H1 (cell line): ENCODE measurements at places on chromosomes 4 and X. TPM values are rescaled to one million over a fixed set of nuclear protein-coding genes. Genes with fewer than 3 reads are reported as not detected.
A peak's percentile ranks its signal among the peaks of the same experiment; 100 is the strongest.

- H3K4me1 ChIP-seq, result no peaks in the 10 kb centered on the region
- H3K27me3 ChIP-seq, result no peaks in the 10 kb centered on the region
- no peak for DNase-seq
These were observed 32.0 kb downstream of the CDS1 start for GRCh38 chr4:84614891-84615290.

DNA sequence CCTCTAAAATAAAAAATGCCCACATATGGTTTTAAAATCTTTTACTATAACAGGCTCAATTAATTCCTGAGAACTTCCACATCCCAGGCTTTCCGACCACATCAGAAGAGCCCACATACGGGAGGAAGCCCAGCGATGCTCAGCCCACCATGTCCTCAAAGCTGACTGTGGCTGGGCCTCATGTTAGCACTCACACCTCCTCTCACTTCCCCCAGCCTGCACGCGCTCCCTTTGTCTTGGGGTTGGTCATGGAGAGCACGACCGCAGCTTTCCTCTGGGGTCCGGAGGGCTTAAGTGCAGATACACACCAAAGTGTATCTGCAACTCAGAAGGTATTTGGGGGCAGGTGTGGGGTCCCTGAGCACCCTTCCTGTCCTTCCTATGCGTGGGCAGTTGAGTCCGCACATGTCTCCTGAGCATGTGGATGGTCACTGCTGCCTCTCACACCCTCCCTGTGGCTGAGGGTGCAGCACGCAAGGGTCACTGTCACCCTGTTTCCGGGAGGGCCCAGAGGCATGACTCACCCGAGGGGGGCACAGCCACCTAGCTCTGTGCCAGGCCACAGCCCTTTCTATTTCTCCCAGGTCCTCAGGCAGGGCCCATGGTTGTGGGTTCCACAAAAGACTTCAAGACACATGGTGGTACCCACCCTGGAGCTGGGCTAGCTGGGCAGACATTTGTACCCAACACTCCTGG lies 21.2 kb downstream of the WDR1 start:
- peaks cover 14% of the 10 kb centered on the region for H3K4me1 ChIP-seq
- no peak overlapping the region for H3K27ac ChIP-seq
- peaks cover 92% of the 10 kb centered on the region for H3K36me3 ChIP-seq

DNA sequence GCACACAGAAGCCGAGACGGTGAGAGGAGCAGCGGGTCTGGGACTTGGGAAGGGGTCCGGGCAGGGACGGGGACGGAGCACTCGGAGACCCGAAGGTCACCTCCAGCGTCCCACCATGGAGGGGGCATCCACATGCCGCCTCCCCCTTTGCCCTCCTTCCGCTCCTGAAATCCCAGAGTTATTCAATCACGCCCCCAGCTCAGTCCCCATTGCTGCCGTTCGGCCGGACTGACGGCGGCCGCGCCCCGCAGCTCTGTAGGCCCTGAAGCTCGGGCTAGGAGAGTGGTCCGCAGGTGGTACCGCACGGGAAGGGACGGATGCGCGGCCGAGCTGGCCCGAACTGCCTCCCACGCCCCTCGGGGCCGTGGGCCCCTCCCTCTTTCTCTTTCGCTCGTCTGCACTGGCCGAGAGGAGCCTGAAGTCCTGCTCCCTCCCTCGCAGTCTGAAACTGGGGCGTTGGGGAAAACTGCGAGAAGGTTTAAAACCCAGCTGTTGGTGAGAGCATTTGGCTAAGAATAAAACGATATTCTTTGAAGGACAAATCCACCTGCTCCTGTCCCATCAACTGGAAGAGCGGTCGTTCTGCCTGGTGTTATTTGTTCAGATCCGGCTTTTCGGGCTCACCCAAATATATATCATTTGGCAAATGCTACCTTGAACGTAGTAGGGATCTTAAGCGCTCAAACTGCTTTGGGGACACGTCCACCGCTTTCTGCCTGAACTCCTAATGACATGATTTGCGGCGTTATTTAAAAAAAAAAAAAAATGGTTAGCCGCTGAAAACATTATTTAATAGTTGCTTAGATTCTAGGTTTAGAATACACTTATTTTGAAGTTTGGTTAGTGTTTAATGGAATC lies 719 bp downstream of the USO1 start:
- no peak for DNase-seq
- no peaks in the 10 kb centered on the region; the same call in 1 of the 2 replicates for H3K4me1 ChIP-seq
- peak overlapping the region; percentile 93 for H3K4me3 ChIP-seq
- H3K27me3 ChIP-seq, result no peaks in the 10 kb centered on the region
- H3K36me3 ChIP-seq, result no peaks in the 10 kb centered on the region

GRCh38 chr4:78763763-78764387 lies 12.3 kb upstream of the BMP2K start:
- no peaks in the 10 kb centered on the region for H3K4me1 ChIP-seq
- no peak overlapping the region for H3K27ac ChIP-seq
- no peak overlapping the region for H3K4me3 ChIP-seq
- DNase-seq, result no peak
- H3K27me3 ChIP-seq, result no peaks in the 10 kb centered on the region

GRCh38 chrX:30312858-30313257 lies 3.7 kb upstream of the NR0B1 start:
- H3K36me3 ChIP-seq, result no peaks in the 10 kb centered on the region
- DNase-seq, result no peak
- H3K4me3 ChIP-seq, result no peak overlapping the region
- H3K27me3 ChIP-seq, result peaks cover 20% of the 10 kb centered on the region
- no peak overlapping the region for H3K27ac ChIP-seq

- no peaks in the 10 kb centered on the region for H3K4me1 ChIP-seq
- no peak overlapping the region for H3K27ac ChIP-seq
- H3K27me3 ChIP-seq, result no peaks in the 10 kb centered on the region
- DNase-seq, result no peak
- no peaks in the 10 kb centered on the region for H3K36me3 ChIP-seq
These were observed 2156.4 kb downstream of the PCDH7 start for GRCh38 chr4:32876546-32876945.

GRCh38 chrX:63963095-63963784 lies 178.2 kb upstream of the ARHGEF9 start:
- no peak for DNase-seq
- peaks cover 3% of the 10 kb centered on the region for H3K4me1 ChIP-seq
- no peak overlapping the region for H3K4me3 ChIP-seq
- H3K27ac ChIP-seq, result no peak overlapping the region

- H3K27ac ChIP-seq, result no peak overlapping the region
- H3K27me3 ChIP-seq, result no peaks in the 10 kb centered on the region
- H3K4me1 ChIP-seq, result peaks cover 9% of the 10 kb centered on the region; the same call in 1 of the 2 replicates
- no peak for DNase-seq
These were observed 161.4 kb downstream of the ENOX2 start for GRCh38 chrX:130741584-130741983.

GRCh38 chr4:55634417-55635128 lies 1.5 kb downstream of the NMU start:
- peak overlapping the region; percentile 74 for H3K4me3 ChIP-seq
- no peaks in the 10 kb centered on the region for H3K36me3 ChIP-seq
- no peaks in the 10 kb centered on the region for H3K27me3 ChIP-seq
- no peak overlapping the region for H3K27ac ChIP-seq
- peaks cover 27% of the 10 kb centered on the region for H3K4me1 ChIP-seq
- DNase-seq, result no peak

DNA sequence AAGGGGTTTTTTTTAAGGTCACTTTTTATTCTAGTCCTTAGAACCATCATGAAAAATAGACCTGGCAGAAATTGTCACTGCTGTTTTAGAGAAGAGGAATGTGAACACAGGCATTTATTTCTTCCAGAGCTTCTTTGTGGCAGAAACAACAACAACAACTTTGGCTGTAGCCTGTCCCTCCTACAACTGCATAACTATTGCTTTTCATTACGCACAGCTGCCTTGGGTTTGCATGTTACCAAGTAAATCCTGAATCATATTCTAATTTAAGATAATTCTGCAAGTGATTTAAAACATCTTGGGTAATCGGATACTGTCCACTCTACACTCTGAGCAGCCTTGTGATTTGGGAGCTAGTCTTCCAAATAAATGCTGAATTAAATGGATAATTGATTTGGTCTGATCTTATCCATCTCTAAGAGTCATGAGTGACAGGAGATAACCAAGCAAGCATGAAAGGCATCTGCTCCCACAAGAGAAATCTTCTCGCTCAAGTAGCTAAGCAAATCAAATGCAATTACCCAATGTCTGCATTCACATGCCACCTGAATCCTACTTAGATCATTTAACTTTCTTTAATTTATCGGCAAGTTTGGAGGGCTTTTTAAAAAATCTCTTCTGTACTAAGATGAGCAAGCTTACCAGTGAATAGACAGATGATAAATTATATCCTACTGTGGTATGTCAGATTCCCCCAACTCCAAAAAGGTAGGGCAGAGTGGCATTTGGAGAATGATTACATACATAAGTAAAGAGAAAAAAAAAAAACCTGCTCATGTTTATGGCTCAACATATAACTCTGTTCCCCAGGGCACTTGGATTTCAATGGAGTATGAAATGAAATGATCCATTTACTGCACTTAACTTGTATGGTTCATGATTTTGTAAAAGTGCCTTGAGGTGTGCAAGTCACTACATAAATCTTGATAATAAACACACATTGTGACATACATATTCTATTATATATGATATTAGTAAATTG lies 73.6 kb downstream of the EGF start:
- no peaks in the 10 kb centered on the region for H3K4me1 ChIP-seq
- no peak for DNase-seq
- no peaks in the 10 kb centered on the region for H3K36me3 ChIP-seq
- H3K27ac ChIP-seq, result no peak overlapping the region
- no peak overlapping the region for H3K4me3 ChIP-seq
- no peaks in the 10 kb centered on the region for H3K27me3 ChIP-seq

DNA sequence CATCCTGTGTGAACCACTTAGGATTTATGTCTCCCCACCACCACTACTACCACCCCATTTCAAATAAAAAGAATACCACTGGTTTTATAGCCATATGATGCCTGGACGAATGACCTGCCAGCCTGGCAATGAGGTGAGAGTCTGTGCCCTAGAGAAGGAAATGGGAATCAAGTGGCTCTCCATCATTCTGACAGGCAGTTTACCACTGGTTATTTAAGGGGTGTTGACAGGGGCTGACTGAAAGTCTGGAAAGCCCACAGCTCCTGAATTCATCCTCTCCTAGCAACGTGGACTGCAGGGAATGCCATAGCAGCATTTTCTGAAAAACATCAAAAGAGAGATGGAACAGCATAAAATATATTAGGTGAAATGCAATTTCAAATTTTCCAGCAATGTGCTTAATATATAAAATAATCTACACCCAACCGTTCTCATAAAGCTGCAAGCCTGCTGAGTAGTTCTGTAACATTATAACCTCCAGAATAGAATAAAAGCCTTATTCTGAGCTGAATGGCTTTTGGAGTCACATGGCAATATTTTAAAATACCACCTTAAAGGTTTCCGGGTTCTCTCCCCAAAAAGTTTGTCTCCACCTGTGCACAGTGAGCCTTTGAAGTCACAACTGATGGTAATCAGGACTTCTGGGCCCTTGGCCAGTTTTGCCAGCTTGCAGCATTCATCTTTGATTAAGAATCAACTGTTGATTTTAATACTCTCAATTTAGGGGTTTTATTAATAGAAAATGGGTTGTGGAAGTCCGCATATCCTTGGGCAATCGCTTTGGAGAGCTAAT lies 121.5 kb downstream of the DCTD start:
- no peak for DNase-seq
- H3K27me3 ChIP-seq, result no peaks in the 10 kb centered on the region
- H3K27ac ChIP-seq, result no peak overlapping the region

- DNase-seq, result no peak
- no peak overlapping the region for H3K27ac ChIP-seq
- H3K4me3 ChIP-seq, result no peak overlapping the region
- H3K36me3 ChIP-seq, result no peaks in the 10 kb centered on the region
- H3K4me1 ChIP-seq, result no peaks in the 10 kb centered on the region
- H3K27me3 ChIP-seq, result no peaks in the 10 kb centered on the region
These were observed 235.5 kb upstream of the DIAPH2 start for GRCh38 chrX:96449191-96449590.

DNA sequence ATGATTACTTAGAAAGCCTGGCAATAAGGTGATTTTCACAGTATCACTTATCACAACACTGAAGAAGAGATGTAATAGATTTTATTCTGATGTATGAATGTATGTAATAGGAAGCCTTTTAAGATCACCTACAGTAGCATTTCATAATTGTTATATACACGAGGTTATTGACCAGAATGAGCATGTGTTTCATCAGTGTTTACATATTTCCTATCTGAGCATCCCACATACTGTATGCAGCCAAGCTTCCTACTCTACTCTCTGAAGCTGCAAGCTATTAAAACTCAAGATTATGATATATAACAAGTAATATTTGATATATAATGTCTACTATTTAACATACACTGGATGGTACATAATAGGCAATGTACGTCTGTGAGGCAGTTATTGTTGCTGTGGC lies 190.9 kb upstream of the S100G start:
- no peaks in the 10 kb centered on the region for H3K36me3 ChIP-seq
- no peak overlapping the region for H3K4me3 ChIP-seq
- DNase-seq, result no peak
- H3K4me1 ChIP-seq, result no peaks in the 10 kb centered on the region
- no peak overlapping the region for H3K27ac ChIP-seq

DNA sequence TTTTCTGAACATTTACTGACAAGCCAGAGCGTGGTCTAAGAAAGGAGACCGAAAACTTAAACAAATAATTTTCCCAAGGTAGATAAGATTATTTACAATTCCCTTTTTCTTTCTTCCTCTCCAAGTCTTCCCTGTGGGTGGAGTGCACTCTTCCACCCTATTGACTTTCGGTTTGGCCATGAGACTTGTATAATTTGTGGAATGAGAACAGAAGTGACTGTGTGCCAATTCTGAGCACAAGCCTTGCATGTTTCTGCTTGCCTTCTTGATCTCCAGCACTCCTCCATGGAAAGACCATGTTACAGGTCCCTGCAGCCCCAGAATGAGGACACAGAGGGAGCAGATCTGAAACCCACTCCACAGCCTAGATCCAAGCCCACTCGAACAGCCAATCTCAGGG lies 150.0 kb upstream of the HPGD start:
- no peaks in the 10 kb centered on the region for H3K4me1 ChIP-seq
- no peaks in the 10 kb centered on the region for H3K36me3 ChIP-seq
- H3K27ac ChIP-seq, result no peak overlapping the region
- DNase-seq, result no peak
- H3K27me3 ChIP-seq, result no peaks in the 10 kb centered on the region

DNA sequence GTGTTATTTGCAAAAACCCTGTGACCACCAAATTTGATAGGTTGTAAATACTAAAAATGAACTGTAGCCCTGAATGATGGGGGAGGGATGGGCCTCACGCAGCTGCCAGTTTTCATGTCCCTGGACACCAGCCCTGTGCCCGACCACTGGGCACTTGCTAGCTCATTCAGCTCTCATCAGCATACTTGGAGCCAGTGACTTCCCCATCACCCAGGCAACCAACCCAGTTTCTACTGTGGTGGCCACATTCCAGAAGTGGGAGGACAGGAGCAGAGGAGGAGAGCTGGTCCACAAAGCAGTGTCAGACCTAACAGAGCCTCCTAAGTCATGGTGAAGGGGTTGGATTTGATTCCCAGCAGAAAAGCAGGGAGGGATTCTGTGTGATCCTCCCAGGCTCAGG lies 128.2 kb downstream of the CPEB2 start:
- no peaks in the 10 kb centered on the region for H3K36me3 ChIP-seq
- no peaks in the 10 kb centered on the region for H3K27me3 ChIP-seq
- no peaks in the 10 kb centered on the region for H3K4me1 ChIP-seq
- H3K4me3 ChIP-seq, result no peak overlapping the region
- no peak overlapping the region for H3K27ac ChIP-seq
- no peak for DNase-seq

GRCh38 chrX:49269010-49269766 lies 405 bp upstream of the PPP1R3F start:
- H3K36me3 ChIP-seq, result no peaks in the 10 kb centered on the region
- peak; percentile 83 for DNase-seq
- no peaks in the 10 kb centered on the region for H3K27me3 ChIP-seq
- H3K27ac ChIP-seq, result peak overlapping the region; percentile 95

MXRA5 gene
- 0.56 and 0.71 TPM in 2 replicates for polyA plus RNA-seq

FAM184B gene
- polyA plus RNA-seq, result 0.05 TPM in 2 replicates

TRPC5OS gene
- polyA plus RNA-seq, result not detected in 2 replicates

OPRPN gene
- not detected in 2 replicates for polyA plus RNA-seq

CTAG1B gene
- not detected in 2 replicates for polyA plus RNA-seq
